ENCODE measurements at places on chromosomes 1 and 21.

- DNase-seq, result no peak
These were observed 42.8 kb downstream of the MYSM1 start for GRCh38 chr1:58657082-58657481.

GRCh38 chr1:14049965-14050364 lies 350.0 kb downstream of the PRDM2 start:
- no peak for DNase-seq

- no peak for DNase-seq
These were observed 23.4 kb downstream of the DSTYK start for GRCh38 chr1:205188098-205188497.

- no peak for DNase-seq
These were observed 8.3 kb downstream of the TENT5C start for GRCh38 chr1:117613969-117614729.

DNA sequence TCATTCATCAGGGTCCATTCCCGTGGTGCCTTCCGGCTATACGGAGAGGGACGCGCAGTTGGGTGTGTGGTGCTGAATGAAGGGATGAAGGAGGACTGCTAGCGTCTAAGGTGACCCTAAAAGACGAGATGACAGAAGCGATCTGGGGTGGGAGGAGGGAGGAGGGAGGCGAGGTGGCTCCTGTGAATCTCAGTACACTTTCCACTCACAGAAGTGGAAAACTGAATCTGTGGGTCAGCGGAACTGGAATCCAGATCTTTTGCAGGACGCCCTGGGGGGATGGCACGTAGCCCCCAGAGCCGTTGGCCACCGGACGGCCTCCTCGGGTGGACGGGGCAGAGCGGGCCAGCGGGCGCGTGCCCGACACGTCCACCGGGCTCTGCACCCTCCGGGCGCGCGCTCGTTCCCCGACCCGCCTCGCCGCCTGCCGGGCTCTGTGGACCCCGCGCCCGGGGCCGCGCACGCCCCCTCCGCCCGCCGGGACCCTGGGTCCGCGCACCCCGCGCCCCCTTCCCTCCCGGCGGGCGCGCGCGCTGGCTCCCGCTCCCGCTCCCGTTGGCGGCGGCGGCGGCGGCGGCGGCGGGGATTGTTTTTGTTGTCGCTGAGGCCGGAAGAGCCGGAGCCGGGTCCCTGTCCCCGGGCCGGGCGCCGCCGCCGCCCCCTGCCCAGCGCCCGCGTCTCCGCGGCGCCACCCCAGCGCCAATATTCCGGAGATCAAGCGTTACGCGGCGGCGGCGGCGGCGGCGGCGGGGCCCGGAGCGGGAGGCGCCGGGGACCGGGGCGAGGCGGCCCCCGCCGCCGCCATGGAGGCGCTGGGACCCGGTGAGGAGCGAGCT lies at the start of gene AGO4:
Gene AGO4 (plus strand): TSS at position 403 of the 836 bp plus-strand sequence. CDS start 401 bp downstream, at position 804.
- DNase-seq, result peak; percentile 27

- no peak for DNase-seq
These were observed 10.7 kb upstream of the HUNK start for GRCh38 chr21:31862078-31862477.

GRCh38 chr21:46253610-46254124 lies 25.1 kb upstream of the LSS start:
- DNase-seq, result no peak

DNA sequence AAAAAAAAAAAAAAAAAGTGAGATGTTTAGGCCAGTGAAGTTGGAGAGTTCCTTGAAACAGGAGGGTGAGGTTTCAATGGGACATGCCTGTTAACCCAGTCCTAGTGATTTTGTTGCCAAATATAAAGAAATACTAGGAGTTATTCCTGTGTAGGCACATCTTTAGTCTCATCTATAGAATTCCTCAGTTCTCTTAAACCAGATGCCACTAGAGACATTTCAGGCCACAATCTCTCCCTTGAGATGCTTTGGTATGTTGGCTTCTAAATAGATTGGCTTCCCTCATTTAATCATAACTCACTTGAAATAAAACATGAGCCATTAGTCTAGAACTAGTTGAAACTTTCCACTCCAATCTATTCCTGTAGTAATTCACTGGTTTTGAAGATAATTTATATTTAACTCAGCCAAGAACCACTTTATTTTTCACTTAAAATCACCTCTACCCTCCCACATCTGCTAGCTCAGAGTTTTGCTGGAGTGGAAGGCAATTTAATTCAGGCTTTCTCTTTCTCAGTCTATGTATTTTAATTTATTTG lies 29.8 kb downstream of the GPR137B start:
- DNase-seq, result no peak

- peak; percentile 28 for DNase-seq
These were observed 7.9 kb downstream of the ACOT7 start for GRCh38 chr1:6385488-6386191.

DNA sequence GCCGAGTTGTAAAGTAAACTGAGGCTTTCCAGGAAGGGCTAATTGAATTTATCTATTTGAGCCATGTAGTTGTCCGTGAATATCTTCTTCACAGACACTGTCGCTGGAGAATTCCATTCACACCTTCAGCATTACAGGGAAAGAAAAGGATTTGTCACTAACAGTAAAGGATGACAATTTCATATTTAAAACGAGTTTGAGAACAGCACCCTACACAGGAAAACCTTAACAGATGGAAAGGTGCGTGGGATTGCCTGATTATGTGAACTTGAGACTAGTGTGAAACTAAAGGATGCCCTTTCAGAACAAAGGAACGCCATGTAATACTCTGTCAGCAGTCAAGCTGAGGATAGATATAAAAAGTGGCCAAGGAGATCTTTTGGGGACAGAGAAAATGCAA lies 492.5 kb upstream of the ADGRL2 start:
- no peak for DNase-seq

DNA sequence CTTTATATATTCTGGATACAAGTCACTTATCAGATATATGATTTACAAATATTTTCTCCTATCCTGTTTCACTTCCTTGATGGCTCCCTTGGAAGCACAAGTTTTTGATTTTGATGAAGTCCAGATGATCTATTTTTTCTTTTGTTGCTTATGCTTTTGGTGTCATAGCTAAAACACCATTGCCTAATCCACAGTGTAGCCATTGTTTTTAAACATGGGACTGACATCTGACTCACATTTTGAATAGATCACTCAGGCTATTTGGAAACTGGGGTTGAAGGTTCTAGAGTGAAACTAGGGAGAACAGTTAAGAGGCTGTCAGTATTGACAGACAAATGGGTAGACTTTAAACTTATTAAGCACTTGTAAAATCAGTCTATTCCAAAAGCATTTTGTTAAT lies 16.6 kb downstream of the AK4 start:
- DNase-seq, result no peak

GRCh38 chr1:10132852-10133251 lies 77.5 kb upstream of the KIF1B start:
- no peak for DNase-seq

GRCh38 chr1:204927673-204928641 lies 57.3 kb downstream of the NFASC start:
- DNase-seq, result no peak

DNA sequence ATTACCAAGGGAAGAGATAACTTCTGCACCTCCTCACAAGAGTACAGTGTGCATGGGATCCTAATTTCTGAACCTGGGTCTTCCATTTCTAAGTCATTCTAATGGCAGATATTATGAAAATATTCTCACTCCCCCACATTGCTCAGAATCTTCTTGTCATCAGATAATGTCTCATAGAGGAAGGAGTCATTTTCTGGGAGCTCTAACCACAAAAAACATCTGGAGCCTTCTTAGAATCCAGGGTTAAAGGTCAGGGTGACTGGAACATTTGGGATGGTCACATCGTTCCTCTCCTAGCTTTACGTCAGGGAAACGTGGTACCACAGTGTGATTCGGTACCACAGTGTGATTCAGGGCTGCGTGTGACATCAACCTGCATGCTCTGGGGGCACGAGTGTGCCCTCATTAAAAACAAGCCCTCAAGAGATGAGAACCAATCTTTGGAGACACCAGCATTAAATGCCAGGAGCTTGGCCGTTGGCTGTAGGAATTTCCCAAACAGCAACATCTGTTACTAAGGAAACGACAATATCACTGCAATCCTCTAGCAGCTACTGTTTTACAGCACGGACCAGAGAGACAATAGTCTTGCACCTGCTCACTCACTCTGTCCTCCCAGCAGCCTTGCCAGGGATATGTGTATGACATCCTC lies 179.1 kb downstream of the PSMG1 start:
- no peak for DNase-seq

- DNase-seq, result no peak
These were observed 181.6 kb downstream of the PTPRU start for GRCh38 chr1:29417971-29418370.

DNA sequence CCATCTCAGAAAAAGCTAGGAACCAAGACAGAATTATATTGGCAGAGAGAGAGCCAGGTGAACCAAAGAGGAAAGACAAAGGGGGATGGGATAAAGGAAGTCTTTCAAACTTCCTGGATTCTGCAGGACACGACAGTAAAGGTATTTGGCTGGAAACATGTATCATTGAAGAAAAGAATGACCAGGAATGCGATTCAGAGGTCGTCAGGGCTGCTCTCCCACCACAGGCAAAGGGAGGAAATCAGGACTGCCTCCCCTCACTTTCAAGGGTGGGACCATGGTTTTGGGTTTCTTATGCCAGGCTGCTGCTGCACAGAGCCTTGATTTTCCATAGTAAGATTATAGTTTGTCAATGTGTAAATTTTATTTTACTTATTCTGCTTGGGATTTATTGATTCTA lies 848.8 kb downstream of the BRINP3 start:
- no peak for DNase-seq

DNA sequence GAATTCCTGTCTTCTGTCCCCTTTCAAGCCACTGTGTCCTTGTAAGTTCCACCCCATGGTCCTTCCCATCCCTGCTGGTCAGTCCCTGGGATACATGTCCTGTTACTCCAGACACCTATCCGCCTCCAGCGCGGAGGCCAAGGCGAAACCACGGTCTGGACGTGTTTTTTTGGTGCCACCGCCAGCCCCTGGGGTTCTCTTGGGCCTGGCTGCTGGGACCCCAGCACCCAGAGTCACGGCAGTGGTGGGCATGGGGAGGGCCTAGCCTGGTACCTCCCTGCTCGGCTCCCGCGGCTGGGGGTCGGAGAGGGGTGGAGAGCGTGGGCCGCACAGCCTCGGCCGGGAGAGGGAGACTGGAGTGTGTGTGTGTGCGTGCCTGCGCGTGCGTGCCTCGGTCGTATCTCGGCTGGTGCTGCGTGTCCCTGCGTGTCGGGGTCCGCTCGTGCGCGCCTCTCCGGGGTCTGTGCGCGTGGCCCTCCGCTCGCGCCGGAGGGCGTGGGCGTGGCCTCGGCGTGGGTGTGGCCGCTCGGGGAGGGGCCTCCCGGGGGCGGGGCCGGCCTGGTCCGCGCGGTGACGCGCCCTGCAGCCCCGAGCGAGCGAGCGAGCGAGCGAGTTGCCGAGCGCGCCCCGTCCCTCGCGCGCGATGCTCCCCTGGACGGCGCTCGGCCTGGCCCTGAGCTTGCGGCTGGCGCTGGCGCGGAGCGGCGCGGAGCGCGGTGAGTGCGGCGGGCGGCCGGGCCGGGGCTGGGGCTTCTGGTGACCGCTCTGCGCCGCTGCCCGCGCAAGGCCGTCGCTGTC lies at the start of gene VWA1:
Gene VWA1 (plus strand): TSS at position 585 of the 798 bp plus-strand sequence. CDS start 59 bp downstream, at position 644.
- DNase-seq, result peak; percentile 17

DNA sequence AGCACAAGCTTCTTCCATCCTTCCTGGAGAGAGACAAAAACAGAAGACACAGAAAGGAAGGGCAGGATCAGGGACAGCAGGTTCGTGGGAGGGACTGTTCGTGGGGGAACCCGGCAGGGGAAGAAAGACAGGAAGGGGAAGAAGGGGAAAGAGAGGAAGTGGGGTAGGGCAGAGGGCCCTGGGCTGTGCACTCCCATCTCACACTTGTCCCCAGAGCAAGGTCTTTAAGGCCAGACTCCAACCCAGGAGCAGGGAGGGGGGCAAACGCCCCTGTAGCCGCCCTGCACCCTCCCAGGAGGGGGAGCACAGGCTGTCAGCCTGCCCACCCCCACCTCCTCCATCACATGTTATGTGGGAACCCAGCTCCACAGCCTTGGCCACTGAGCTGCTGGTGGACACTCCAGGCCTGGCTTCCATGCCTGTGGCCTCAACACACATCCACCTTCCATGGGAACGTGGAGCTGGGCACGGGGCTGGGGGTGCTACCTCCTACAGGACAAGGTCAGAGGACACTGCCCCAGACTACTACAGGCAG lies 9.3 kb downstream of the SLC19A1 start:
- no peak for DNase-seq

GRCh38 chr1:110035236-110035752 lies 870 bp downstream of the STRIP1 start:
- peak; percentile 47 for DNase-seq

DNA sequence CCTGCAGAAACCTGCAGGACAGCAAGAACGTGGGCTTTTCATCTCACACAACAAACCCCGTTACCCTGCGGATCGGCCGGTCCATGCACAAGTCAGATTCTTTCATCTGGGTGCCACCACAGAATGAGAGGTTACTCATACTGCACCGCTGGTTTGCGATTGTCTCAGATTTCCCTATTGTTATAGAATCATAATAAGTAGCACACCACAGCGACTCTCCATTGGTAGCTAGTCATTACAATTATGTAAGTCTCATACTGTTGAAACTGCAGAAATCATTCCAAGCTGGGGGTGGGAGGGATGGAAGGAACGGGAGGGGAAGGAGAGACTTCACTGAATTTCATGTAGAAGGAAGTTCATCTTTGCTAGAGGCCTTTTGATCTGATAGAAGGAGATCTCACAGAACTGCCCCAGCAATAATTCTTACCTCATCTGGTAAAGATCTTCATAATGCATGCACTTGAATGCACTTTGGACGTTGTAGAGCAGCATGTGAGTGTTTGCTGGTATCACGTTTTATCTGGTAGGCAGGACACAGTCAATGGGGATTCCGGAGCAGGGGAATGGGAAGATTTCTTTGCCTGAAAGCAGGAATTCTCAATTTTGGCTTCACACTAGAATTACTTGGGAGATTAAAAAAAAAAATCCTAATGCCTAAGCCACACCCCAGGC lies 221.1 kb downstream of the KIF26B start:
- DNase-seq, result no peak

DNA sequence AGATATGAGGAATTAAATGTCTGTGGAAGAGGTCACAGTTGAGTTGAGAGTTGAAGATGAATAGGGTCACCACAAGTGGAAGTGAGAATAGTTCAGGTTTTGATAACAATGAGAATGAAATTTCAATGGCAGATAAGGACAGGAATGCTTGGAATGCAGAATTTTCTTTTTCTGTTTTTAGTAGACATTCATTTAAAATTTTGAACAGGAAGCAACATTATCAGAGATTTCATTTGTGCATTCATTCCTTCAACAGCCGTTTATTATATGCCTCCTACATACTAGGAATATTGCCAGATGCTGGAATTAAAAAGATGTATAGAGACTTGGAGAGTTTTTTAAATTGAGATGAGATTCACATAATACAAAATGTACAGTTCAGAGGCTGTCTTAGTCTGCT lies 126.8 kb downstream of the ITSN1 start:
- no peak for DNase-seq

DNA sequence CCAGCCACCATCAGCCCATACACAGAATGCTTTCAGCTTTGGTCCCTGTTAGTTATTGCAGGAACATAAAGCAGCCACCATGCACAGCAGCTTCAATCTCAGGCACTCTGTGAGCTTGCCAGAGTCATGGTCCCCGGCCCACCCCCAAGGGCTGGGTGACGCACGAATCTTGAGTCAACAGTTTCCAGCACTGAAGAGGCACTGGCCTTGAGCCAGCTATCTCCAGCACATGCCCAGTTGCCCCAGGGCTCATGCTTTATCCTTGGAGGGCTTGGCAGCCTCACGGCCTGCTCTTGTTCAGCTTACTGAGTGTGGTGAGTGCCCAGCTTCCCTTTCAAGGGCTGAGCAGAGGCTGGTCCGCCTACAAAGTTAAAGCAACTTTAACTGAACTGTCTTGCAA lies 200.7 kb upstream of the RAB4A start:
- no peak for DNase-seq

All from NCI-H526 treated with DMSO at 0.1 percent for 48 hours (cell line).